ENCODE measurements at places on chromosomes 7 and 10.

DNA sequence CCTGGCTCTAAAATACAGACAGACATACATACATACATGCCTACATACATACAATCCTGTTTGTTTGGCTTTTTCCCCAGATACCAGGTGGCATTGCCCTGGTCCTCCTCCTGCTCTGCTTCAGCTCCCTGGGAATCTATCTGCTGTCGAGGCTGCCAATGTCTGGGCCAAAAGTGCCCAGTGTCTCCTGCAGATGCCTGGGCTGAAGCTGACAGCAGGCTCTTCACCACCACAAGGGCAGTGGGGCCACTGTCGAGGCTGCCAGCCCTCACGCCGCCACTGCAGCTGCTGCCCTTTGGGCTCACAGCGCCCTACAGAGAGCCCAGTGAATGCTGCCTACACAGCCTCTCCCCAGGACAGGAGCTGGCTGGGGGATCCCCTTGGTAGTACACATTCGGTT is 18.0 kb upstream of the STN1 start:
- DNase-seq, result no peak

- no peak for DNase-seq
Observed at GRCh38 chr10:52228556-52228955, 85.5 kb upstream of the DKK1 start.

DNA sequence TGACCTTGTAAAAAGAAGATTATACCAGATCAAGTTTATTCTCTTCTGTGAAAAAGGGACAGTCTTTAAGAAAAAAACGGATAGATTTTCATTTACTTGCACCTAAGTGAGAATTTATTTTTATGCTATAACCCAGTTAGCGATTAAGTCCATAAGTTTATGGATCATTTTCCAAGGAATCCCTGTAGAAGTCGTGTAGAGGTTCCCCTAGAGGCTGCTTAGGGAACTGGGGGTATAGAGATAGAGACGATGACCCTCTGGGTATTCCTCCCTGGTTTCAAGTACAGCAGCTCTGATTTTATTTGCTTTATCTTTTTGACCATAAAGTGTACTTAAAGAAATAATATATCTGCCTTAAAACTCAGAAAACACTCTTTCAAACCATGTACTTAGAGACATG is 648.4 kb upstream of the LRRTM3 start:
- no peak for DNase-seq

DNA sequence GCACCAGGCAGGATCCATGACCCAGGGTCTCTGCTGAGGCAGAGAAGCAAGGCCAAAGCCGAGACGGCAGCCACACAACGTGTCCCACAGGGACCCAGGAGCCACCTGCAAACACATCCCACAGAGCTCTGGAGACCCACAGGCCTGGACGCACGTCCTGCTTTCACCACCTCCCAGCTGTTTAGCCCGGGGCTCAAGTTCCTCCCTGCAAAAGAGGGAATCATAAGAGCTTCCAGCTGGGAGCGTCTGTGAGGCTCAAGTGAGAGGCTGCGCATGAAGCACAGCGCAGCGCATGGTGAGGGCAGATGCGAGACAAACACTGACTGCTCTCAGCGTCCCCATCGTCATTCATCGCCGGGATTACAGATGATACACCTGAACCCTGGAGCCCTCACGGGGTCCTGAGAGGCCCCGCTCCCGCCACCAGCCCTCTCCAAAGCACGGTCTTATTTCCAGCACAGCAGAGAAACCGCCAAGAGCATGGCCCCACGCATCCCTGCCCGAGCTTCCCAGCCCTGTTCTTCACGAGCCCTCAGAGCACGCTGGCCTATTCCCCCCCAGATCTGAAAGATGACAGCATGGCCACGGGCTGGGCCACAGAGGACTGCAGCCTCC is 88.7 kb downstream of the MAD1L1 start:
- DNase-seq, result no peak

All from stimulated activated CD8-positive, alpha-beta memory T cell treated with anti-CD3 and anti-CD28 coated beads, Interleukin-12 subunit alpha, Interleukin-12 subunit beta, amount 100 ng/mL, for 4 hours (primary cell).